Prostate gland (tissue), 2 donors: ENCODE measurements at places on chromosomes 5 and 9.

- DNase-seq: no peak
- no peak overlapping the region for H3K27ac ChIP-seq
- peaks cover 2% of the 10 kb centered on the region for H3K27me3 ChIP-seq
- H3K36me3 ChIP-seq: no peaks in the 10 kb centered on the region
- no peaks in the 10 kb centered on the region for H3K4me1 ChIP-seq
- H3K4me3 ChIP-seq: no peak overlapping the region
These were observed 289.9 kb downstream of the SLIT3 start for GRCh38 chr5:169011009-169011408.

DNA sequence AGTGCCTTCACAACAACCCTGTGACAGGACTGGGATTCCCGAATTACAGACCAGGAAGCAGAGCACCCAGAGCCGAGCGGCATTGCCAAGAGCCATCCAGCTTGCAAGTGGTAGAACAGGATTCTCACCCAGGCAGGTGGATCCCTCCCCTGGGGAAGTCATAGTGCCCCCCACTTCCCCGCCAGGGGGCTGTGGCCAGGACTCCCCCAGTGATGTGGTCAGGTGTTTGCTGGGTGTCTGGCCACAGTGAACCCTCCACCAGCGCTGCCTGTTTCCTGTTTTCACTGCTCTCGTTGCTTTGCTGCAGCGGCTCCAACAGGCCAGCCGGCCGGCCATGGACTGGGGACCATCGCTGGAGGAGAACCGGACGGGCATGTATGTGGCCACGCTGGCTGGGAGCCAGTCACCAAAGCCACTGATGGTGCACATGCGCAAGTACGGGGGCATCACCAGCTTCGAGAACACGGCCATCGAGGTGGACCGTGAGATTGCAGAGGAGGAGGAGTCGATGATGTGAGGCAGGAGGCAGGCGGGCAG, 19.3 kb downstream of the SLC6A7 start:
- no peak overlapping the region for H3K4me3 ChIP-seq
- H3K4me1 ChIP-seq: no peaks in the 10 kb centered on the region
- no peaks in the 10 kb centered on the region for H3K36me3 ChIP-seq
- DNase-seq: peak; percentile 51

GRCh38 chr9:108386032-108386431, 469.8 kb downstream of the ACTL7B start:
- H3K27ac ChIP-seq: no peak overlapping the region
- H3K4me1 ChIP-seq: no peaks in the 10 kb centered on the region
- no peaks in the 10 kb centered on the region for H3K36me3 ChIP-seq
- no peaks in the 10 kb centered on the region for H3K27me3 ChIP-seq
- no peak for DNase-seq

- no peaks in the 10 kb centered on the region for H3K27me3 ChIP-seq
- peak overlapping the region; percentile 35 for H3K27ac ChIP-seq
- H3K4me1 ChIP-seq: no peaks in the 10 kb centered on the region
- peak; percentile 22 for DNase-seq
- no peak overlapping the region for H3K4me3 ChIP-seq
- H3K36me3 ChIP-seq: no peaks in the 10 kb centered on the region
These were observed 311.2 kb downstream of the KCTD16 start for GRCh38 chr5:144481861-144482260.

DNA sequence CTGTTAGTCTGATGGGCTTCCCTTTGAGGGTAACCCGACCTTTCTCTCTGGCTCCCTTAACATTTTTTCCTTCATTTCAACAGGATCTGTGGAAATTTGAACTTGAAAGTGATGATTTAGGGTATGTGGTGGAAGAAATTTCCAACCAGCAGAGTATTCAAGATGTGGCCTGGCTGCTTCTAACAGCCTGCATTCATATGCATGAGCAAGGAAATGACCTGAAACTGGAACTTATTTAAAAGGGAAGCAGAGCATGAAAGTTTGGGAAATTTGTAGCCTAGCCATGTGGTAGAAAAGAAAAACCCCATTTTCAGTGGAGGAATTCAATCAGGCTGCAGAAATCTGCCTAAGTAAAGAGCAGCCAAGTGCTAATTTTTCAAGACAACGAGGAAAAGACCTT, 41.7 kb downstream of the UNC13B start:
- no peak for DNase-seq
- no peaks in the 10 kb centered on the region for H3K4me1 ChIP-seq
- H3K27ac ChIP-seq: no peak overlapping the region
- no peak overlapping the region for H3K4me3 ChIP-seq

- H3K4me1 ChIP-seq: no peaks in the 10 kb centered on the region
- H3K27me3 ChIP-seq: no peaks in the 10 kb centered on the region
- DNase-seq: no peak
- H3K36me3 ChIP-seq: no peaks in the 10 kb centered on the region
- no peak overlapping the region for H3K4me3 ChIP-seq
These were observed 42.2 kb upstream of the ADAMTS2 start for GRCh38 chr5:179387151-179388110.

GRCh38 chr9:121840838-121841760, 189.7 kb downstream of the DAB2IP start:
- no peaks in the 10 kb centered on the region for H3K36me3 ChIP-seq
- DNase-seq: no peak
- no peaks in the 10 kb centered on the region for H3K27me3 ChIP-seq
- H3K4me3 ChIP-seq: no peak overlapping the region
- H3K27ac ChIP-seq: no peak overlapping the region

GRCh38 chr5:171312129-171312974, 3.3 kb downstream of the TLX3 start:
- peaks cover 92% of the 10 kb centered on the region for H3K27me3 ChIP-seq
- DNase-seq: no peak
- peaks cover 12% of the 10 kb centered on the region for H3K4me1 ChIP-seq
- H3K36me3 ChIP-seq: no peaks in the 10 kb centered on the region

DNA sequence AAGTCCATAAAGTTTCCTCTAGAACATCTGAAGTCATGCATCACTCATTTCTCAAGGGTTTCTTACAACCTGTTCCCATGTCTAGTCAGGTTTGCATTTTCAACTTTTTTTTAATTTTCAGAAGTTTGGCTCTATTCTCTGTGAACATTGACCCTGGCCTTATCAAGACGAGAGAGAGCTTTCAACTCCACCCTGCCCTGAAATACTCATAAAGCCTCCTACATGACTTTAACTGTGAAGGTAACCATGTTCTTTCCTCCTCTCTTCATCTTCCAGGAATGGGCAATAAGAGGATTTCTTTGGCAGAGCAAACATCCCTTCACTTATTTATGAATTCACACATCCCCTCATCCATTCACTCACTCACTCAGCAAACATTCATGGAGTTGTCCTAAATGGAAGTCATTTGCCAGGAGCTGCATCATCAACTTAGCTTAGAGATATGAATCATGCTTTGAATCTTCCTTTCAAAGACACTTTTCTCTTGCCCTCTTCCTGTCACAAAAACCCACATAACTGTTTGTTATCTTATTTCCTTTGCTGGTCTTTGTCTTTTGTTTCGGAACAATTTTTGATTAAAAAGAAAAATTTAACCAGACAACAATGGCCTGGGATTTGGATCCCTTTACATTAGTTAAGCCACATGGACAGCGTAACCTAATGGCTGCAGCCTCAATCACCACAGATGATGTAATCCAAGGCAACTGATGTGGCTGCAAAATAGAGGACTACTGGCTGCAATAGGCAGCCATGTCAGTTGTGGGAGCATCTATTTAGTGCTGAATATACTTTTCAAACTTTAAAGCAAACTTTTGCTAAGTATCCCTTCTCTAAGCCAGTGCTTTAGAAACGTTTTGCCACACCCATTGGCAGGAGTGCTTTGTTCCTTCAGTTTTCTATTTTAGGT, 43.0 kb upstream of the GNAQ start:
- H3K4me1 ChIP-seq: no peaks in the 10 kb centered on the region
- H3K27ac ChIP-seq: no peak overlapping the region
- no peaks in the 10 kb centered on the region for H3K36me3 ChIP-seq
- no peak overlapping the region for H3K4me3 ChIP-seq
- H3K27me3 ChIP-seq: no peaks in the 10 kb centered on the region
- DNase-seq: no peak

DNA sequence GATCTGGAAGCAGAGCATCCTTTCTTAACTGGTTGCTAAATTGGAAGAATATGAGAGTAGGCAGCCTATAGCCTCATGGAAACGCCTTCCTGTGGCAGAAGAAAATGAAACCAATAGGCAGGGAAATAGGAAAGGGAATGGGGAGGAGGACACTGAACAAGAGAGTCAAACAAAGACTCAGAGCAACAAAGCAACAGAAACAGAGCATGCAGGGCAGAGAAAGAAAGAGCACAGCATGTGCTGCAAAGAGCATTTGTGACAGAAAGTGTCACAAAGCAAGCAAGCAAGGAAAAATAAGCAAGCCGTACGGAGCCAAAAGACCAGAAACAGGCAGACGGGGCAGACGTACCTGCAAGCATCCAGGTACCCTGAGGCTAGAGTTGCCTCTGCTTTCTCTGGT, 123.1 kb downstream of the RAPGEF6 start:
- no peak for DNase-seq
- no peak overlapping the region for H3K27ac ChIP-seq
- H3K27me3 ChIP-seq: no peaks in the 10 kb centered on the region
- H3K36me3 ChIP-seq: no peaks in the 10 kb centered on the region
